ENCODE measurements at places on chromosomes 1 and 21. TPM values are rescaled to one million over a fixed set of nuclear protein-coding genes. Genes with fewer than 3 reads are reported as not detected.

The ZYG11A gene
- not detected for total RNA-seq

The APCS gene
- not detected for total RNA-seq

The TAF1A gene
- 4.0 TPM for total RNA-seq

The ZFYVE9 gene
- total RNA-seq = 15.5 TPM

The CD1B gene
- total RNA-seq = not detected

The RIMKLA gene
- 7.9 TPM for total RNA-seq

The KRTAP11-1 gene
- total RNA-seq = not detected

The IFI44L gene
- total RNA-seq = 4.5 TPM

The RAB7B gene
- total RNA-seq = 4.5 TPM

The FCGR2B gene
- total RNA-seq = 14.2 TPM

The LAPTM5 gene
- 44.7 TPM for total RNA-seq

The SLAMF1 gene
- 0.94 TPM for total RNA-seq

The RASSF5 gene
- total RNA-seq = 10.0 TPM

The KRTAP22-2 gene
- not detected for total RNA-seq

The RHEX gene
- total RNA-seq = 1.8 TPM

DNA sequence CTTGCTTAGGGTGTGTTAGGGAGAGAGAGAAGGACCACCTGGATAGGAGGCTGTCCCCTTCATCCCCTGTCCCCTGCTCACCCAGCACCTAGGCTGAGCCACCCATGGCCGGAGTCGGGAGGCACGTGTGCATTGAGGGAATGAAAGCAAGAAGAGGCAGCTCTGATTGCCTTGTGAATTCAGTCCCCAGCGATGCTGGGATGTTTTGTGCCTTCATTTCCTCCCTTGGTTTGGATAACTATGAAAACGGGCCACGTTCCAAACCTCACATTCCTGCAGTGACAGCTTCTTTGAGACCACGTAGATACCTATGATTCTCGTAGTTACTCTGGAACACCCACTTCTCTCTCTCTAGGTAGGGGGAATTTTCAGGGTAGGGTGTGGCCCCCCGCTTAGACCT lies 67.1 kb downstream of the MAN1C1 start:
- DNase-seq = no peak

DNA sequence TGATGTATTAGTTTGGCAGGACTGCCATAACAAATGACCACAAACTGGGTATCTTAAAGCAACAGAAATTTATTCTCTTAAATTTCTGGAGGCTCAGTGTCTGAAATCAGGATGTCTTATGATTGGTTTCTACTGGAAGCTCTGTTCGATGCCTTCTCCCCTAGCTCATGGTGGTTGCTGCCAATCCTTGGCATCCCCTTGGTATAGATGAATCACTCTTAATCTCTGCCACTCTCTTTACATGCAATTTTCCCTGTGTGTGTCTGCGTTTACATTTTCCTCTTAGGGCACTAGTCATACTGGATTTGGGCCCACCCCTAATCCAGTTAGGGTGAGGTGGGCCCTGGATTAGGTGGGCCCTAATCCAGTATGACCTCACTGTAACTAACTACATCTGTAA lies 54.7 kb upstream of the MPC2 start:
- DNase-seq = no peak

DNA sequence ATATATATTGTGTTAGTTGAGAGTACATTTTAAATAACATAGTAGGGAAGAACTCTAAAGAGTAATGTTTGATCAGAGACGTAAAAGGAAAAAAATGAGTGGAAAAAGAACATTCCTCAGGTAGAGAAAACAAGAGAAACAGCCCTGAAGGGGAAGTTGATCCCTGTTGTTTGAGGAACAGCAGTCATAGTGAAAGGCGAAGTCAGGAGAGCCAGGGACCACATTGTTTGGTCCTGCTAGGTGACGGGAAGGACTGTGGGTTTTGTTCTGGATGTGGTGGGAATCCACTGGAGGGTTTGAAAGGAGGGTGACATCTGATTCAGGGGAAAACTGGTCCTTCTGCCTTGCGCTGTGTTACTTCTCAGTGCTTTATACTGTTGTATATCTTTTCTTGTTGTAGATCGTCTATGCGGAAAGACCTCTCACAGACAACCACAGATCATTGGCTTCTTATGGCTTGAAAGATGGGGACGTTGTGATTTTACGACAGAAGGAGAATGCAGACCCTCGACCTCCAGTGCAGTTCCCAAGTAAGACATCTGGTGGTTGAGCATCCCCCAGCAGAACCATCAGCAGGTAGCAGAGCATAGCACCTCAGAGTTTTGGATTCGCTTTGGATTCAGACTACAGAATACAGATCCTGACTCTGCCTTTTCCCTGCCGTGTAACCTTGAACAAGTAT lies 9.2 kb downstream of the DDI2 start:
- DNase-seq = no peak

DNA sequence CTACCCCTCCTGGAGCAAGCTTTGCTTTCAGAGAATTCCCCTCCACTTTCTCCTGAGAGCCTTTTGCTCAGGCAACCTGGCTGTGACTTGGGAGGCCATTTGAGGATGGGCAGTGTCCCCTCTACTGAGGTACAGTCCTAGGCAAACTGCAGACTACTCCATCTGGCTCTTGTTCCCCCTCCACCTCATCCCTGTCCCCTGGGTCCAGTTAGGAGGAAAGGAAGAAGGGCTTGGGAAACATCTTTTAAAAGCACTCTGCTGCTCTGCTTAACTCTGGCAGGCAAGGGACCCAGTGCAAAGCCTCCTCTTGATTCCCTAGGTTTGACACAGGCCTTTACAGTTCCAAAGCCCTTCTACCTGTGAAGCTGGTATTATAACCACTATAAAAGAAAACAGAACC lies 108.2 kb downstream of the NAV1 start:
- DNase-seq = no peak

DNA sequence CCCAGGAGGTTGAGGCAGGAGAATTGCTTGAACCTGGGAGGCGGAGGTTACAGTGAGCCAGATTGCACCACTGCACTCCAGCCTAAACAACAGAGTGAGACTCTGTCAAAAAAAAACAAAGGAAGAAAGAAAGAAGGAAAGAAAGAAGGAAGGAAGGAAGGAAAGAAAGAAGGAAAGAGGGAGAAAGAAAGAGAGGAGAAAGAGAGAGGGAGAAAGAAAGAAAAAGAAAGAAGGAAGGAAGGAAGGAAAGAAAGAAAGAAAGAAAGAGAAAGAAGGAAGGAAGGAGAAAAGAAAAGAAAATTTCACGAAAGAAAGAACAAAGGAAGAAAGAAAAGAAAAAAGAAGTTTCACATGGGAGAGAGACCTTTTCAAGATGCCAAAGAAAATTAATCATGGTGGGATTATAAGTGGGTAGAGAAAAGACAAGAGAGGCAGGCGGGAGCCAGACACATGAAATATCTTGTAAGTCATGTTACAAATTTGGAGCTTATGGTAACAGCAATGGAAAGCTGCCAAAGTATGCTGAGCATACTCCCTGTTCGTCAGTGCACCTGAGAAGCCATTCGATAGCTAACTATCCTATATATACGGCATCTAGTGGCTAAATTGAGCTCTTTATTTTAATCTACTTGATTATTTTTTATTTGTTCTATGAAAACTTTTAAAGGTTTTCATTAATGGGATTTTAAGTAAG lies 41.3 kb upstream of the TNFSF4 start:
- DNase-seq = no peak

DNA sequence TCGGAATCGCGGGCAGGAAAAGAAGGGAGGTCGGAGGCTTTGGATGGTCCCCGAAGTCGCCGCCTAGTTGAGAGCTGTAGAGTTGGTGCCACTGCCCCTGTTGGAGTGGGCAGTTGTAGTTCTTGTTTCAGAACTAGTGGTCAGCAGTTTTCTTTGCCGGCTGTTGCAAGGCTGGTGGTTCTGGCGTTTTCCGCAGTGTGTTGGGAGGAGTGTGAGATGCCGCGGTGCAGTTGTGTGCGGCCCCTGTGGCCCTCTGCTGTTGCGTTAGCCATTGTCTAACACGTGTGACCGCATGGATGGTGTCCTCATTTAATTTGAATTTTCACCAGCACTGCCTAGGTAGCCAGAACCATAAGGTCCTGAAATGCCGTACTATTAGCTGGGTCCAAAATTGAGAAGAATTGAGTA lies 1.4 kb downstream of the ARF1 start:
- peak; percentile 52 for DNase-seq

- DNase-seq = peak; percentile 59
Observed at GRCh38 chr1:11501491-11501897, 22.5 kb downstream of the DISP3 start.

- no peak for DNase-seq
Observed at GRCh38 chr1:171107262-171107940, 16.7 kb downstream of the FMO3 start.

DNA sequence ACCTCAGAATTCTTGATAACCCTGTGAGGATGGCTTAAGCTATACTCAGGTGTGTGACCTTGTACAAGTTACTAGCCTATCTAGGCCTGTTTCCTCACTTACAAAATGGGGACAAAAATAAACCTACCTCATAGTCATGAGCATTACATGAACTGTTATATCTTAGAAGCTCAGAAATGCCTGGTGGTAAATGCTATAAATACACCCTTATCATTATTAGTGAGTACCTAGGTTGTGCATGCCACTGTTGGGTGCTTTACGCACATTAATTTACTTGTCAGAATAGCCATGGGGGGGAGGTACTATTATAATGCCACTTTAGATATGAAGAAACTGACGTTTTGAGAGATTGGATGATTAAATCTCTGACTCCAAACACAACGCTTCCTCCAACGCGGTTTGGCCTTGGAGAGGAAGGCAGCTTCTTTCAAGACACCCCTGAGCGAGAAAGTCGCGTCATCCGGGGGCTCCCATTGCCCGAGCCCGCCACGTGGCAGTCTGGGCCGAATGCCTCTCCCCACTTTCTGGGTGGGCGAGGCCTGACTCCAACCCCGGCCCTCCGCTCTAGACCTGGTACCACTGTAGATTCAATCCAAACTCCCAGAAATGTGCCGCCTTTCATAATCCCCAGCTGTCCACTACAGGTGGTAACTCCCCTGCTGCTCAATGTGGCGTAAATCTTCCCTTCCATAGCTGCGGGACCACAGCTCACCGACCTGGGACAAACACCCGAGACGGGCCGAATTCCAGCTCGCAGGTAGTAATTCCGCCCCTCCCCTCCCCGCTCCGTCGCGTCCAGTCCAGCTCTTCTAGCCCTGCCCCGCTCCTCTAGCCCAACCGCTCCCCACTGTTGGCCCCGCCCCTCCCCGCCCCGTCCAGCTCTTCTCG lies 771 bp upstream of the RAD54L start:
- DNase-seq = peak; percentile 61

Data from left cardiac atrium (tissue), 4 donors.